ENCODE measurements at places on chromosomes 7 and 10. TPM values are rescaled to one million over a fixed set of nuclear protein-coding genes. Genes with fewer than 3 reads are reported as not detected.

- peak; percentile 35 for DNase-seq
These were observed 107.7 kb upstream of the MPP7 start for GRCh38 chr10:28410420-28411135.

GRCh38 chr10:76114581-76115001 lies 683.2 kb downstream of the LRMDA start:
- no peak for DNase-seq

- no peak for DNase-seq
These were observed 5.6 kb upstream of the MTG1 start for GRCh38 chr10:133388236-133388972.

DNA sequence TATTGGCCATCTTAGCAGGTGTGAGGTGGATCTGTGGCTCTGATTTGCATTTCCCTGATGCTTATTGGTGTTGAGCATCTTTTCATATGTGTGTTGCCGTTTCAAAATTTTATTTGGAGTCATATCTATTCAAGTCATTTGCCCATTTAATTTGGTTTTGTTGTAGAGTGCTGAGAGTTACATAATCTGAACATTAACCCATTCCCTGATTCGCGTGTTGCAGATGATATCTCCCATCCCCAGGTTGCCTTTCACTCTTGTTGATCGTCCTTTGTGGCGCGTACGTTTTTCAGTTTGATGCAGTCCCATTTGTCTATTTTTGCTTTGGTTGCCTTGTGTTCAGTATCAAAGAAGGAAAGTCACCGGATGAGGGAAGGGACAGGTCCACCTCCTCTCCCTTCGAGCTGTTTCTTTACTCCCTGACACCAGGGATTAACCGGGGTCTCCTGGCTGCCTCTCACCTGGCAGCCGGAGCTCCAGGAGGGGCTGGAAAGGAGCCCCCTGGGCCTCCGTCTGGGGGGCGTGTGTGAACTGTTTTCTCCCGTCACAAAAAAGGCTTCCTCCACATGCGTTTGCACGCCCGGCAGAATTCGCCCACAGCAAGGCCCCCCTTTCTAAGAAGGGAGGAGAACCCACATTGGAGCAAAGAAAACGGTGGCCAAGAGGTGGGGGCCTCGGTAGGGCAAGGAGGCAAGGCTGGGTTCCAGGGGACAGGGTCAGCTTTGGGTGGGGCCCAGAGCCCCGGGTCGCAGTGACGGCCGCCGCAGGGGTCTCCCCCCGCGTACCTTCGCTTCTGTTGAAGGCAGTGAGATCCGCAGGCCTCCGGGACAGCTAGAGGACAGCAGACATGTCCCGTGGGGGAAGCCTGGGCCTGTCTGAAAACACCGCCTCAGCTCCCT lies 8.3 kb downstream of the MNX1 start:
- DNase-seq: no peak

DNA sequence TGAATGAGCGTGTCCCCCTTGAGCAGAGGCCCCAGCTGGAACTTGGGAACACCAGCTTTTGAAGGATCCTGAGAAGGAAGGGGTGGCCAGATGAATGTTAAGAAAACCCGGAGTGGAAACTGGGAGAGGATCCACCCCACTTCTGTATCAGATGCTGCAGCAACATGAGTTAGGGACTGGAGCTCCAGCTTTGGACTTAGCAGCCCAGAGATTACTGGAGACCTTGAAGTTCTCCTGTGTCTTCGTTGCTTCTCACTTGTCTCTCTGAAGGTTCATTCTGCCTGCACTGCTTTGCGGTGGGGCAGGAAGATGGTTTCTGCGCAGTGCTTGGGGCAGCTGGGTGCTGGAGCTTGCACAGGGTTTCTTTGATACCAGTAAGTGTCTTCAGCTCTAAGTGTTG lies 9.3 kb downstream of the TMEM248 start:
- DNase-seq: no peak

- DNase-seq: no peak
These were observed 10.8 kb downstream of the INSIG1 start for GRCh38 chr7:155308330-155309020.

Gene FXYD4
- total RNA-seq: 1.6 TPM

Gene CYTH3
- total RNA-seq: 29.8 TPM

Gene FGFR2
- 135 TPM for total RNA-seq

Data from mucosa of gallbladder (tissue), 1 donor.